ENCODE measurements at places on chromosomes 5 and 9.

DNA sequence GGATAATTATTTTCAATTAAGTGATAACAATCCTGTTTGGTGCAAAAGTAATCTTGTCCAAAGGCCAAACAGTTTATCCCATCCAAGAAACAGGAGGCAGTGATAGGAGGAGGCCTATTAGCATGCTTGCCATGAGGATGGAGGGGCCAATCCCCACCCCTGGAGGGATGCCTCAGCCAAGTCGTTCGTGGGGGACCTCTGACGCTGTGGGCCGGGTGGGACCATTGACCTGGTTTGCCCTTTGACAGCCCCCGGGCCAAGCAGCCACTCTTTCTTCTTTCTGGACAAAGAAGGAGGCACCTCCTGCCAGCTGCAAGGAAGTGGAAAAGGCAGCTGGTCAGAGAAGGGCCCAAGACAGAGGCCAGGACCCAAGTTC is 39.5 kb upstream of the GRHPR start:
- DNase-seq: no peak

DNA sequence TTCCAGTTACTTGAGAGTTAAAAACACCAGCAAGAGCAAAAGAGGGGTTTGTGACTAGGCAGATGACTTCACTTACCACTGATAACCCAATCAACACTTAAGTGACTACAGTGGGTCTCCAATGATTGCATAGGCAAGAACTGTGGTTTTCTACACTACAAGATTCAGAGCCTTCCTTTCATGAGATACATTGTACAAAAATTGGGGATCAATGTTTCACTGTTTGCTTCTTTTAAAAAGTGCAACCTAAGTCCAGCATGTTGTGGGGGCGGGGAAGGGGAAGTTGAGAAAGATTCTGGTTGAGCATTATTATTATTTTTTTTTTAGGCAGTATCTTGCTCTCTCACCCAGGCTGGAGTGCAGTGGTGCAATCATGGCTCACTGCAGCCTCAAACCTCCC is 3.6 kb downstream of the IQGAP2 start:
- no peak for DNase-seq

DNA sequence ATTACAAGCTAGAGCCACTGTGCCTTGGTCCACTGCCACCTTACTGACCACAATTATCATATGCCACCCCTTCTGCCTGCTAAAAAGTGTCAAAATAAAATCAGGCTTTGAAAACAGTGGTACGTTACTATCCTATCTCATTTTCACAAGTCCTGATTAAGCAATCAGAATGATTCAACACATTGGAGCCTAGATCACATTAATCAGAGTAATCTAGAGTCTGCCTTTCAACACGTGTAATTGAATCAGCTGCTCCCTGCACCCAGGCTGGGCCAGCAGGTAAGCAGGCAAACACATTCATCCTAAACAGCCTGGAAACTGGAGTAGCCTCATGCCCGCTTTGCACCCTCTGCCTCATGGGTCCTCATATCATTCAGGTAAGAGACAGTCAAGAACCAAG is 186.2 kb downstream of the DCP2 start:
- no peak for DNase-seq

GRCh38 chr5:10233011-10233410 is 16.7 kb downstream of the ATPSCKMT start:
- DNase-seq: no peak

DNA sequence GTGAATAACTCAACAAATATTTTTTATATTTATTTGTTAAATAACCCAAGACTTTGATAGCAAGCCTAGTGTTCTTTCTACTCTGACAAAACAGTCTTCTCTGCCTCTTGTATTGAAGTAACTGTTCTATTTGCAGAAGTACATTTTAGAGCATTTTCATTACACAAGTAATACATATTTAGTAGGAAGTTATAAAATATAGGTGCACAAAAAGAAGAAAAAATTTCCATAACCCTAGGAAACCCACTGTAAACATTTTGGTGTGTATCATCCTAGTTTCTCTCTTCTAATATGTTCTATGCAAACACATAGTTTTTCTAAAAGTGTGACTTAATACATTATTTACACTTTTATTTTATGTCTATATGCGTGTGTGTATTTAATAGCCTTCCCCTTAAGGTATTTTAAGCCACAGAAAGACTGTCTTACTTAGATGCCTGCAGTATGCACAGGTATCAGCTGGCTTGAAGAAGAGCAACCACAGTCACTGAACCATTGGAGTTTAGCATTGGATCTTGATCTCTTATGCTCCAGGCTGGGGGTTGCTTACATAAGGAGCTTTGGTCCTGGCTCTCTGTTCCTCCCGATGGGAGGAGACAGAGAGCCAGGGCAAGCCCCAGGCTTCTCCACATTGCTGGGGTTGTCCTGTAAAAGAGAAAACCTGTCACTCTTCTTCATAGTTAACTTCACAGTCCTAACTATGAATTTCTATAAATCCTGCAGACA is 3.8 kb downstream of the SELENOP start:
- no peak for DNase-seq

GRCh38 chr9:5698810-5699556 is 70.1 kb downstream of the RIC1 start:
- DNase-seq: no peak

- no peak for DNase-seq
These were observed 31.4 kb downstream of the GCNT1 start for GRCh38 chr9:76490249-76490990.

- peak; percentile 39 for DNase-seq
These were observed 38.4 kb downstream of the HRH2 start for GRCh38 chr5:175696139-175696854.

GRCh38 chr5:146079695-146080373 is 25.5 kb downstream of the PLAC8L1 start:
- DNase-seq: no peak

DNA sequence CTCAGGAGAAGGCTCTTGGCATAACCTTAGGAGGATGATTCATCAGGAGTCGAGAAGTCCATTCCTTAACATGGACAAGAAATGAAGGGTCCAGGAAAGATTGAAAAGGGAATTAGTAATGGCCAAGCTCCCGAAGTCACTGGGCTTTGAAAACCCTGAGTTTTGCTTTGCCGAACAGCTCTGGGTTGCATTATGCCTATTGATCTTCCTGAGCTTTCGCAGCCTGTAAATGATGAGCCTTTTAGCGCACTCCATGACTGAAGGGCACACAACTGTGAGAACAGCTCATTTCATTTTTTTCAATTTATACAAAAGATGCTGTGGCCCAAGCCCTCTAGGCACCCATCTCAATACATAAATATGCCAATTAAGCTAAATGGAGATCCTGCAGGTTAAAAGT is 25.0 kb upstream of the PUM3 start:
- DNase-seq: no peak

DNA sequence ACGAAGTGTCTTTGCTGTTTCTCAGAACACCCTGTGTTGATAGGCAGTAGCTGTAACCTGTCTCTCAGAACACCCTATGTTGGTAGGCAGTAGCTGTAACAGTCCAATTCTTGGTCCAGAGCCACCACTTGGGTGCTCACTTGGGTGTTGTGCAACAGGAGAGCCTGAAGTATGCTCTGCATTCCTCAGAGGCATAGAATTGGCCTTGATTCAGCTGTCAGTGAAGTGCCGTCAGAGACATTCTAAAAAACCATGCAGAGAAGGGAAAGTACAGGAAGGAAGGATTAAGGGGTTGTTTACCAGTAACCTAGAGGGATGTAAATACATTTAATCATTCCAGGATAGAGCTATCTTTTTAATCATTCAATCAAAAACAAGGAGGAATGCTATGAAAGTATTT is 231.2 kb downstream of the ARRDC3 start:
- DNase-seq: no peak

DNA sequence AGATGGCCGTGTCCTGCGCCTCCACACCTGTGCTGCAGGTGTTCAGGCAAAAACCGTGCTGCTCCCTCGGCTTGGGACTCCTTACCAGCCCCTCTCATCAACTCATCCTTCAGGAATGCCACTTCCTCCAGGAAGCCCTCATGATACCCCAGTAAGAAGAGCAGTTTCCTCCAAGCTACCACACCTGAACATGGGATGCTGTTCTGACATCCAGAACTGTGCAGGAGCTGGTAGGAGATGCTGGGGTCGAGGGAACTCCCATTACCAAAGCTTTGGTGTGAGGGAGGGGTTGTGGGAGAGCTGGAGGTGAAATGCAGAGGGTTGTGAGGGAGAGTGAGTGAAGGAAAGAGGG is 18.9 kb downstream of the CARD19 start:
- no peak for DNase-seq

DNA sequence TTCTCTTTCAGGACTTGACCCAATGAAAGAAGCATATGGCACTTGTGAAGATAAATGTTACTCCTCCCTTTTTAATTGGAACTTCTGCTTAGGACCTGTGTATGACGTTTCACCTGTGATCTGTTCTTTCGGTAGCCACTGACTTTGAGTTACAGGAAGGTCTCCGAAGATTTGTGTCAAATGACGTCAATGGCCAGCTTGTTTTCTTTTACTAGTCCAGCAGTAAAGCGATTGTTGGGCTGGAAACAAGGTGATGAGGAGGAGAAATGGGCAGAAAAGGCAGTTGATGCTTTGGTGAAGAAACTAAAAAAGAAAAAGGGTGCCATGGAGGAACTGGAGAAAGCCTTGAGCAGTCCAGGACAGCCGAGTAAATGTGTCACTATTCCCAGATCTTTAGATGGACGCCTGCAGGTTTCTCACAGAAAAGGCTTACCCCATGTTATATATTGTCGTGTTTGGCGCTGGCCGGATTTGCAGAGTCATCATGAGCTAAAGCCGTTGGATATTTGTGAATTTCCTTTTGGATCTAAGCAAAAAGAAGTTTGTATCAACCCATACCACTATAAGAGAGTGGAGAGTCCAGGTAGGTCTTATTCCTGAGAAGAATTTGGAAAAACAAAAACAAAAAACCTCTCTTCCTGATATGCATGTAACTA is 21.1 kb downstream of the SMAD5 start:
- no peak for DNase-seq

- DNase-seq: no peak
These were observed 2.9 kb downstream of the NAA35 start for GRCh38 chr9:85943757-85944430.

DNA sequence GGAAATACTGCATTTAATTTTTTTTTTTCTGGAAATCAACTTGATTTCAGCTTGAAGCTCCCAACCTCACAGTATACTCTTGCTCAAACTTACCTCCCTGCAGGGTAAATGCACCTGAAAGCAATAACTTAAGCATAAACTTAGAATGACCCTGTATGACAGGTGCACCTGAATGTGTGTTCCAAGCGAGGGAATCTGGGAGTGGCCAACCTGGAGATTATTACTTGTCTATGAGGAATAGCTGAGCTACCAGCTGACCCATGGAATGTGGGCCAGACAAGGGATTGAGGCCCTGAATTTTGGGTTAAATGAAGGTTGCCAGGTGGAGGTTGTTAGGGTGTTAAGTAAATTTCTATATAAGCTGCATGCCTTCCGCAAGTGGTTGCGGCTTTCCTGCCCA is 140.6 kb downstream of the OSTF1 start:
- no peak for DNase-seq

GRCh38 chr9:134877541-134877940 is 3.1 kb upstream of the FCN2 start:
- no peak for DNase-seq

DNA sequence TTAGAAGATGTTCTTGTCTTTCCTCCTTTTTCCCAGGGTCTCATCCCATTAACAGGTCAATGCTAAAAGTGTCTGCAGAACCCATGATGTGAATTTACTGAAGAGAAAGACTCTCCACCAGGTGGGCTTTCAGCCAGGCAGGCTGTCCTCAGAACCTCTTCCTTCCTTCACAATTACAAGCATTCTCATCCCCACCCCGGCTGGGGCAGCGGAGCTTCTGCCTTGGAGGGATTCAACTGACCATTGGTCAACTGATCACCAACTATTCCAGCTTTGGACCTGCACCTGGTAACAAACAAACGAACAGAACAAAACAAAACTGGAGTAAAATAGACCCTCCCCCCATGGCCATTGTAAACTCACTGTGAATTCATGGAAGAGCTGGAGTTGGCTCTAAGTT is 12.6 kb downstream of the IL9 start:
- DNase-seq: no peak

DNA sequence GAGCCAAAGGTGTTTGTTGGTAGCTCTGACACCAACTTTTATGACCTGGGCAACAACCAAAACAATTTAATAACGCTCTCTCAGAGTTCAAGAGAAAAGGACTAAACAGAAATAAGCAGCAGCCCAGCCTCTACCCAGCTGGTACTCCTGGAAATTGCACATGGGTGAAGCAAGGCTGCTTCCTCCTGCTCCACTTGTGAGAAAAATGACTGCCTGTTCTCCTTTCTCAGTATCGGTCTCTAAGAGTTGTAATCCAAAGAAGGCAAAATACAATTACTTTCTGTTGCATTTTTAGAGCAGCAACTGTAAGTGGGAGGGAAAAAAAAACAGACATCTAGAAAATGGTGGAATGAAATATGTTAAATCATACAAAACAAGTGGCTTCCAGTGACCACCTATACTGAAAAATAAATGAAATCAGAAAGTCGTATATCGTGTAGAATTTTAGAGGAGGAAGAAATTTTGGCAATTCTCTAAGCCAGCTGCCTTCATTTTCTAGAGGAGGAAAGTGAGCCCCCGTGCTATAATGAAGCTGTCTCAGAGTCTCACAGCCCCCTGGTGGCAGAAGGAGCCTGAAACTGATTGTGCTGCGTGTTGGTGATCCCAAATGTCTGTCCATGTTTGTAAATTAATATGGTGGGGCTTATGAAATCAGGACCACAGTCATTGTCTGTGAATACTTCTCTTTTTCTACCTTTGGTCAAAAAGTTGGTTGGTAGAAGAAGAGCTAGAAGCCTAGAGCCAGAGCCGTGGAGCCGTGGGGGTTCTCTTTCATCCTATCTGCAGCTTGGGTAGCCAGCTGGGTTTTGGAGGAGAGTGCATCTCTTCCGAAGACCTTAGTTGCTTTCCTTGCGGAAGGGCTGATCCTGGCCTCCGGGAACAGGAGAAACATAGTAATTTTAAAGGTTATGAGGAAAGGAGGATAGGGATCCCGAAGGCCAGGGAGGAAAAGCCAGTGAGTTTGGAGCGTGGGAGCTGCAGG is 139.9 kb downstream of the PIP5K1B start:
- DNase-seq: no peak

GRCh38 chr9:125626187-125626586 is 80.8 kb downstream of the MAPKAP1 start:
- DNase-seq: no peak

- DNase-seq: no peak
These were observed 51.4 kb upstream of the TJP2 start for GRCh38 chr9:69122549-69123141.

Data from T-helper 22 cell (primary cell).